ENCODE measurements at places on chromosomes 16 and 17.

- no peak for DNase-seq
Measured at GRCh38 chr17:43543771-43544575, 2.2 kb downstream of the ETV4 start.

- no peak for DNase-seq
Measured at GRCh38 chr16:12544477-12545296, 259.0 kb downstream of the CPPED1 start.

DNA sequence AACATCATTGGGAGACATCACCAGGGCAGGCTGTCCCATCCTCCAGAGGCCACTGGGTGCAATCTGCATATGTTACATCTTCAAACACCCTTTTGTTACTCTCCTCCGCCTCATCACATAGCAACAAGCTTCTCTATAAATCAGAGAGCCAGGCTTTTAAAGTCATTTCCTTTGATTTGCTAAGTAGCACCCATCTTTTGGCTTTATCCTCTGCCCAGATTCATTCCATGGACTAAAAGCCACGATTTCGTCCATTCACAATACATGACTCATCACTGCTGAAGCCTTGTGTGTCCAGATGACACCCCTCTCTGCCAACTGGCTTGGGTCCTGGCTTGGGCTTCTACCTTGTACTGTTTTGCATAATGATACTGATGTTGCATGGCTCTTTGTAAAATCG lies 2.0 kb upstream of the KRT38 start:
- no peak for DNase-seq

DNA sequence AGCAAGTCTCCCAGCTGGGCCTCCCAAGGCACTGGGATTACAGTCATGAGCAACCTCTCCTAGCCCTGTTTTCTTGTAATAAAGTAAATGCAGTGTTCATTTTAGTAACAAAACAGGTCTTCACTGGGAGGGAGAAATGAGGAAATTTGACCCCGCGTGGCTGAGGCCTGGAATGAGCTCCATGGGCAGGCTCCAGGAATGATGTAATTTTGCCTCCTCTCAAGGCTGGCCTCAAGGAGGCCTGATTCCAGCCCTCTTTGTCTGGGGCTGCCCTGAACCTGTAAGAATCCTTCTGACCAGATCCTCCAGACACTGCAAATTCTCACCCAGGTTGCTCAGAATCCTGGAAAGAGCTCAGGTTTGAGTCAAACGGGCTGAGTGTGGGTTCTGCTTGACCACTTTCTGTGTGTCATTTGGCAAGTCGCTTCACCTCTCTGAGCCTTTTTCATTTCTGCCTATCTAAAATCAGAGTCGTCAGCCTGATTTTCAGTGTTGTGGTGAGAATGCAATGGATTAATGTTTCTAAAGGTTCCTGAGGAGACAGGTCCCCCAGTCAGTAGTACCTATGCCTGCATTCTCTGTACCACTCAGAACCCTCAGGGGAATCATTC lies 57.1 kb downstream of the RAB11FIP4 start:
- no peak for DNase-seq

DNA sequence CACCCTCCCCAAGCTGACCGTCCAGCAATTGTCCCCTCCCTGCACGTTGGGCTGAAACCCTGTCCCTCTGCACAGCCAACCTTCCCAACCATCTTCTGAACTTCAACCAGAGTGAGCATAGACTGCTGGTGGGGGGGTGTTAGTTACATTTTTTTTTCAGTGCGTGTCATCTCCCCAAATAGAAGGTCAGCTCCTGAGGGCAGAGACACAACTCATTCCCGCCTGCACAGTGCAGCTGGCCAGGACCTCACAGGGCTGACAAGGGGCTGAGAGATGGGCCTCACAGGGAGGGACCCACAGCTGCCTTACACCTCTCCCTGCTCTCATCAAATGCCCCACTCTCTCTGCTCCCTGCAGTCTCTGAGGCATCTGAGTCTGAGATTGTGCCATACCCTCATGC lies 8.4 kb downstream of the SRL start:
- no peak for DNase-seq

DNA sequence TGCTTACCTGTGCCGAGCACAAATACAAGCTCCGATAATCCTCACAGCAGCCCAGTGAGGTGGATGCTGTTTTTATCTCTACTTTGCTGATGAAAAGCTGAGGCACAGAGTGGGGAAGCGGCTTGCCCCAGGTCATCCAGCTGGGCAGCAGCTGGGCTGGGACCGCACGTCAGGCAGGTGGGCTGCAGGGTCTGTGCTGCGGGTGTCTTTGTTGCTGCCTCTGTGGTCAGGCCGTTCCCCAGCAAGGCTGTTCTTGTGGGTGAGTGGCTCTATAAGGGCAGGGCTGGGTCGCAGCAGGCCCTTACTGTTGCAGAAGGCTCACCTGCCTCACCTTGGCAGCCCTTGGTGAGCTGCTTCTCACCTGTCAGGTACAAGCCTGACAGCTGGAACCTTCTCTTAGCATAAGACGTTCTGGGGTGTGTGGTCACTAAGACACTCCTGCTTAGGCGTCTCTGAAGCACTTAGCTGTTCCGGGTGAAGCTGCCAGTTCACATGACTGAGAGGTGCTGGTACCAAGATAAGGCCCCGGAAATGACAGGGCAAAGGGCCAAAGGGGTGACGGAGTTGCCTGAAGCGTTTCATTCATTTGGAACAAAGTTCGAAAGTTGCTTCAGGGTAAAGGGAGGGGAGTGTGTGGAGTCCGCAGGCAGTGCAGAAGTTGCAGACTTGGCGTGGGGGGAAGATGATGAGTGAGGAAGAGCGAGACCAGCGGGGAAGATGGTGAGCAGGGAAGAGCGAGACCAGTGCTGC lies 17.4 kb downstream of the IRF8 start:
- no peak for DNase-seq

GRCh38 chr17:79850571-79851460 lies 11.6 kb upstream of the CBX4 start:
- DNase-seq: no peak

DNA sequence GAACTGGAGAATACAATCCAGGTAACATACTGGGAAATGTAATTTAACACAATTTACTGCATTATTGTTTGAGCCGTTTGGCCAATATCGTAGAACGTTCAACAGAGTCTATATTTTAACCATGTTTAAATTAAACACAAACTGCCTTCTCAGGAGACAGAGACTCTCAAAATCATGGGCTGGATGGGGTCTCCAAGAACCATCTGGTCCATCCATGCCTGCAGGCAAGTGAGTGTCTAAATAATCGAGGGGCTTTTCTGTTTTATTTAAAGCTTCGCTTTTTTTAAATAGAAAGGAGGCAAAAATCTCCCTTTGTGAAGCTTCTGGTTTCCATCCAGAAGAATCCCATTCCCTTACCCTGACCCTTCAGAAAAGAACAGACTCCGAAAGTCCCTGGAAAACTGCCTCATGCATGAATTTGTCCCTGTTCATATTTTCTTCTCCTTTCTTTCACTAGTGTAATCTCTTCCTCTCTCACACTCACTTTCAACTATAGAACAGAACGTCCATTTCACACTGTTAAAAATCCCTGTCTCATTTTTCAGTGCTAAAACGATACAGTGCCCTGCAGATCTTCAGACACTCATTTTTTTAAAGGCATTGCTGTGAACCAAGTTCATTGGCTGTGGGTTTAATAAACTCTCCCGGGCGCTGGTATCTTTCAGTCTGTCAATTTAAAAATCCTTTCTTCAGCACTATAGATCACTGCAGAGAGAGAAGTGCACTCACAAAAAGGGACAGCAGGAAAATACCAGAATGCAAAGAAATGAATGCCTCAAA lies 111.4 kb upstream of the TOM1L1 start:
- DNase-seq: no peak

DNA sequence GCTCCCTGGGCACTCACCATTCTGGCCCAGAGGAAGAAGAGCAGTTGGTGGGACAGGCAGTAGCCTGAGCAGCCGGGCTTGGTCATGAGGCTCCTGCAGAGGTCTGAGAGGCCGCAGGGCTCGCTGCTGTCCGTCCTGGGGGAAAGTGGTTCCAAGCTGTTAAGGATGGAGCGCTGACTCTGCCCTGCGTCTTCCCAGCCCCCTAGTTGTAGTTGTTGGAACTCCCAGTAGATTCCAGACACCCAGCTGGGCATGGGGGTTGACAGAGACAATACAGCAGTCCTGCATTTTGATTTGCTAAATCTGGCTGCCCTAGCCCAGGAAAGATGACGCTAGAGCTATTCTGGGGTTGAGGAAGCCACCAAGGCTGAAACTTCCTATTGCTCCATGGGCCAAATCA lies 7.3 kb downstream of the C16orf89 start:
- DNase-seq: no peak

- DNase-seq: no peak
Measured at GRCh38 chr16:23072084-23072599, 77.1 kb downstream of the USP31 start.

- DNase-seq: no peak
Measured at GRCh38 chr17:57387575-57387974, 131.3 kb downstream of the MSI2 start.

- DNase-seq: no peak
Measured at GRCh38 chr16:77960766-77961165, 61.6 kb upstream of the CLEC3A start.

DNA sequence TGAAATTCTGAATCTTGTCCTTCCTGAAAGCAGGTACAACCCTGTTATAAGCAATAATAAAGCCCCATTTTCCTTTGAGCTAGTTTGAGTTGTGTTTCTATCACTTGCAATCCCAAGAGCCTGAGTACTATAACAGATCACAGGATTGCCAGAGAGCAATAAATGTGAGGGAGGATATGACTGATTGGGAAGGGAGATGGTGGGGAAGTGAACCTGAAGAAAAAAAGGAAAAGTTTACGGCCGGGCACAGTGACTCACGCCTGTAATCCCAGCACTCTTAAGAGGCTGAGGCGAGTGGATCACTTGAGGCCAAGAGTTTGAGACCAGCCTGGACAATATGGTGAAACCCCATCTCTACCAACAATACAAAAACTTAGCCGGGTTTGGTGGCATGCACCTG lies 80.4 kb downstream of the COX10 start:
- DNase-seq: no peak
